GM12891 (cell line): ENCODE measurements at places on chromosomes 11 and 22.

DNA sequence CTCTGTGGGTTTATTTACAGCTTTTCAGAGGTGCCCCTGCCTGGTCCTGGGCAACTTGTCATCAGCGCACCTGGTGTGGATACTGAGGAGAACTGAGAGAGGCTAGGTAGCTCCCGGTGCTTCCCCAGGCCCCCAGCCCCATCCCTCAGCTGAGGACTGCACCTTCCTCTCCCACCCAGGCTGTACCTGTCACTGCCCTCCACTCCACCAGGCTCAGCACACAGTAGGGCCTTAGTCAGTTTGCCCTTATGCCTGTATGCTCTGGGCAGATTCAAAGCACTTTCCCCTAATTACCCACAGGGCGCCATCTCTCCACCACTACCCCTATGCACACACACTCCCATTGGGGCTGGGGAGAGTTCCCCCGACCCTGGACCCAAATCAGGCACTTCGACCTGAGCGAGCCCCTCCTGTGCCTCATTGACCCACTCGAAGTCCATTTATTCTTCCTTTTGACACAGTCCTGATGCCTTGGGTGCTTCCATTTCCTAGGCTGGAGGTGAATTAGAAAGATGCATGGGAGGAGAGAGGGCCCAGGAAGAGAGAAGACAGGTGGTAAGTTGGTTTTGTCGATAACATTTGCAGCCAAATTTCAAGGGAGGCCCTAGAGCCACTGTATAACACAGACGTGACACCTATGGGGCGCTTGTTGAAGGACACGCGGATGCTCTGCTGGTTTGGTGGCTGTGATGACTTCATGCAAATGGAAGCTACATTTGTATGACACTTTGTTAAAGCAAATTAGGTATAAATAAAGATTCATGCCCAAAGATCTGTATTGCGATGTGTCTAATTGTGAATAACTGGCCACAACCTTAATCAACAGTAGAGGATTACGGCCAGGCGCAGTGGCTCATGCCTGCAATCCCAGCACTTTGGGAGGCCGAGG is 13.8 kb upstream of the PICK1 start:
- no peak for DNase-seq

DNA sequence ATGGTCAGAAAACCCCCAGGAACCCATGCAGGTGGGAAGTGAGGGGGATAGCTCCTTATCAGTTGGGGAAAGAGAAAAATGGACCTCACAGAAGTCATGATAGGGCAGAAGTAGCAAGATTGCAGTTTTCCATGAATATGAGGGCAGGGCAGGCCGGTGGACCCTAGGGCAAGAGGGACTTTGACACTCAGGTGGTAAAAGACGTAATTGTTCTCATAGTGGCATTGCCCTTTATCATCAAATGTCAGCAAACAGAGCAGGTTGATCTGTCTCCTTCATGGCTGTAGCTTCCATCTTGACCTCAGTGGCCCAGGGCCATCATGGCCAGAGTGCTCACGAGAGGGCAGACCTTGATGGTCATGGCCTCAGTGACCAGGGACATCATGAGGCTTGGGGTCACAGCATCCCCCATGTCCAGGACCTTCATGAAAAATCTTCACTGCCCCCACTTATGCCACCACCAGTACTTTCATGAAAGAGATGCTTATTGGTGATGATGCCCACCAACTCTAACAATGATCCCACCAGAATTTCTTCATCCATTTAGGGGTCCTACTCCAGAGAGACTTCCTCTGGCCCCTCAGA is 127.1 kb downstream of the SNX19 start:
- no peak for DNase-seq

DNA sequence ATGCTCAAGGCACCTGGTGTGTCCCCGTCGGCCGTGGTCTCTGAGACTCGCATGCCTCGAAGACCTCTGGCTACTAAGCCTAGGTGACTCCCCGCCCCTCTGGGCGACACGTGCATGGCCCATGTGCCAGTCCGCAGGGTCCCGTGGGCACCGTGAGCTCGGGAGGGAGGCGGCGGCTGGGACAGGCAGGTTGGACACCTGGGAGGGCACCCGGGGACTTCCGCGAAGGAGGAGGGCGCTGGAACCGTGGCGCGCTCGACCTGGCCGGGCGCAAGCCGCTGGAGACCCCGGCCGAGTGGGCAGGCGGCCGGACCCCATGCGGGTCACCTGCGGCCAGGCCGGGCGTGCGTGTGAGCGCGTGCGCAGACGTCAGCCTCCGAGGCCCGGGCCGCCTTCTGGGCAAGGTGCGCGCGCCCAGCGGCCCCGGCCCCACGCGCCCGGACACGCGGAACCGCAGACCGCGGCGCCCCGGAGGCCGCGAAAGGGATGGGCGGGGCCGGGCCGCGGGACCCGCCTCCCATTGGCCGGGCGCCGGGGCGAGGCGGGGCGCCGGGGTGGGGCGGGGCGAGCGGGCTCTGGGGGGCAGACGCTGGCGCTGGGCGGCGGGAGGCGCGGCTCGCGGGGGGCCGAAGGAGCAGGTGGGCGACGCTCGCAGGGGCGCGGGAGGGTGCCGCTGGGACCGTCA is 579 bp upstream of the RASD2 start:
- peak; percentile 87 for DNase-seq

- peak; percentile 17 for DNase-seq
Measured at GRCh38 chr11:71962428-71963038, 33.7 kb downstream of the RNF121 start.

DNA sequence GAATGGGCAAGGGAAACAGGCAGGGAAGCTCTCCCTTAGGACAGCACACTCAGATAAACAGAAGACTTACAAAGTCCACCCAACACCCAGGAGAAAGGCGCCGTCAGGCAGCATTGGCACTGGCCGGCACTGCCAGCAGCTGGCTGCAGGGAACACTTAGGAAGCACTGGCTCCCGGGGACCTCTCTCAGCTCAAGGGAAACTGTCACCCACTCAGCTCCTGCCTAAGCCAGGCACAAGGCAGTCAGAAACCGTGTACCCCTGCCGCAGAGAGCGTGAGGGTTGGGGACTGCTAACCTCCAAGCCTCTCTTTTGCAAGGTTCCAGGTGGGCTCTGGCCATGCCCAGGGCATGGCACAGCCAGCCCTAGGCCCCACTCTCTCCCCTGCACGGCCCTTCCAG is 64.7 kb downstream of the DGCR2 start:
- DNase-seq: no peak

GRCh38 chr11:36361901-36362391 is 65.9 kb downstream of the PRR5L start:
- DNase-seq: no peak

GRCh38 chr22:35524966-35525686 is 15.5 kb upstream of the RASD2 start:
- no peak for DNase-seq

- no peak for DNase-seq
Measured at GRCh38 chr22:42630901-42631602, 9.3 kb downstream of the ATP5MGL start.

- no peak for DNase-seq
Measured at GRCh38 chr22:25644122-25644521, 79.6 kb downstream of the GRK3 start.

GRCh38 chr11:4890279-4890678 is 8.6 kb downstream of the OR51T1 start:
- DNase-seq: no peak

DNA sequence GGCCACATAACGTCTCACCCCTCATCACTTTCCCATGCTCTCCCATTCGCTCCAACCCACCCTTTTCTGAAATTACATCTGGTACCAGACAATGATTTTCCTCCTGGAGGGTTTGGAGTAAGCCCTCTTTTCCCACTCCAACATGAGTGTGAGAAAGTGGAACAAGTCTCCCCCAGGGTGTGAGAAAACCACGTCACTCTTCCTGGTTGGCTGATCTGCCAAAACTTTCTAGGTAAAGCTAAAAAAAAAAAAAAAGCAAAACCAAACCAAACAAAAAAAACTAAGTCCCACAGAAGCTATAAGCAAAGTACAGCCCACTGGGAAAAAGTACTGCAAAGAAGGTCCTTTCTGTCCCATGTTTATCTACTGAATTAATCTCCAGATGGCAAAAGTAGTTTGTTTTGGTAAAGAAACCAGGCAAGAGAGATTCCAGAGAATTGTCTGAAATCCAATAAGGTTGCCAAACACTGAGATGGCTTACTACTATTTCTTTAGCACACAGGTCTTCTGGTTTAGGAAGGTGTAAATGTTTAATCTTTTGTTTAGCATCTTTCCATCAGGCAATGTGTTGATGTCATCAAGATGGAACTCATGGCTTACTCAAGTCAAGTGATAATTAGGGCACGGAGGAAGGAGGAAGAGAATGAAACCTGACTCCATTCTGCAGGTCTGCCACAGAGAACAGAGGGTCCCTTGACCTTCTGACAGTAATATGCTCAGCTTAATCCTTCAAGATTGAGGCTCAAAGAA is 395.6 kb downstream of the LARGE1 start:
- no peak for DNase-seq

DNA sequence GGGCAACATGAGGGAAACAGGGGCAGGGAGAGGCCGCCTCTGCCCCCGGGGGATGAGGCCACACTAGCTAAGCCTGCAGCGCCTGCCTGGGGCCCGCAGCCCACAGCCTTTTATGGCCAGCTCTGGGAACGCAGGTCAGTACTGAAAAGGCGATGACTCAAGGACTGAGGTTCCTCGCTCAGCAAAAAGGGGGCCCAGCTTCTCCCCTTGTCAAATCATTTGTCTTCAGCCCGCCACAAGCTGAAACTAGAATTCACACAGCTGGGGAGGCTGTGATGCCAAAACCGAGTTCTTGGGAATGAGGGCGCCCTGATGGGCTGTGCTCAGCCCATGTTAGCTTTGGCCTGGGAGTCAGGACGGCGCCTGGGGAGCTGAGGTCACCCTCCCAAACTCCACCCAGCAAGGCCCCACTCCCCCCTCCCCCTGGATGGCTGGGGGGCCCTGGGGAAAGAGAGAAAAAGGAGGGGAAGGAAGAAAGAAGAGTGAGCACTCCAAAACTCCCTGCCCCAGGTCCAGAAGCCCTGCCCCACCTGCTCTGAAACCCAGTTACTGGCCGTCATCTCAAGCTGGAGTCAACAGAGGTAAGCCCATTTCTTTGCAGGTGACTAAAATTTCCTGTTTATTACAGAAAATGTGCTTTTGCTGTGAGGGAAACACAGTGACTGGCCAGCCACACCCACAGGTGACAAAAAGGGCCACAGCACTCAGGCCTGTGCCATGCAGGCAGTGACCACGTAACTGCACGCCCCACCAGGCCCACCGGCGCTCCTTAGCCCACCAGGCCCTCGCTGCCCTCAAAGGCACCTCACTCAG is 13.7 kb downstream of the EHD1 start:
- DNase-seq: no peak

GRCh38 chr11:27696115-27696514 is 4.1 kb downstream of the BDNF start:
- no peak for DNase-seq

GRCh38 chr11:35089666-35090065 is 49.3 kb upstream of the CD44 start:
- no peak for DNase-seq

DNA sequence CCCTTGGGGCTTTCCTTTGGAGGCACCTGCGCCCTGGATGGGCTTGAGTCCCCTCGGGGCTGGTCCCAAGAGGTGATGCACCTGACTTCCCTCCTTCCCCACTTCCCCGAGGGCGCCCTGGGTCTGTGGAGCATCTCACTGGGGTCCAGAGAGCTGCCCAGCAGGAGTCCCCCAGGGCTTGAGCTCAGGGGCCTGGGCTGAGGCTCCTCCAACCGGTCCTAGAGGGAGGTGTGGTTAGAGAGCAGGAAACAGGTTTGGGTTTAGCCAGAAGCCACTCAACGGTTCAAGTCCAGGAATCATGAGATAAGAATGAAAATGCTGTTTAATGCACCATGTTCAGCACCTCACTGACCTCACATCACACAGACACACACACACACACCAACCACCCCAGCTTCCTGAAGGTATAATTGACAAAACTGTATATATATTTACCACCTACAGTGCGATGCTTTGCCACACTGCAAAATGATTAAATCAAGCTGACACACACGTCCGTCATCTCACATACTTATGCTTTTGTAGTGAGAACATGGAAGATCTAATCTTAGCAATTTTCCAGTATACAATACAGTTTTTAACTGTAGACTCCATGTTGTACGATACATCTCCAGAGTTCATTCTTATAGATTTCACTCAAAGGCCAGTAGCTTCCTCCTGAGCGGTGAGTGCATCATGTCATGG is 628 bp upstream of the IGLL1 start:
- DNase-seq: no peak

DNA sequence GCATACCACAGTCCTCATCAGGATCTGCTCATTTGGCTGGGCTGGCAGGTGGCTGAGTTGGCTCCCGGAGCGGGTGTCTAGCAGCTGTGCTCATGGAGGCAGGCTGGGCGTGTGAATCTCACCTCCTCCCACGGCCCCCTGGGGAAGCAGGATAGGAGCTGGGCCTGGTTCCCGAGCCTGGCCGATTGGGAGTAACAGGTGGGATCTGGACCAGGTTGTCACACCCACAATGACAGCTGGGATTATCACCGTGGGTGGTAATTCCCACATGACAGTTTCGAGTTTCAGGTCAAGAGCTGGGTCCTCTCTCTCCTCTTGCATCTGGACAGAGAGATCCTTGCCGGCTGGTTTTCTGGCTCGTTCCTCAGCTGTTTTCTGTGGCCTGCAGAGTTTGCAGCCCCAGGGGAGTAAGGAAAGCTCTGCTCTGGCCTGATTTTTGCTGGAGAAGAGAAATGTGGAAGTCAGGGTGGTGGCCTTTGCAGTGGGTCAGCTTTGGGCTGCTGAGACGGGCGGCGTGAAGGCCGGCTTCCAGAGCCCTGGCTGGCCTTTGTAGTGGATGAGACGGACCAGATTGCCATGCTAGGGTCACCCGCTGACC is 57.0 kb downstream of the BCR start:
- no peak for DNase-seq

GRCh38 chr11:28833670-28834069 is 725.5 kb downstream of the METTL15 start:
- DNase-seq: no peak

- no peak for DNase-seq
Measured at GRCh38 chr11:62715150-62716130, 8.0 kb downstream of the GNG3 start.

DNA sequence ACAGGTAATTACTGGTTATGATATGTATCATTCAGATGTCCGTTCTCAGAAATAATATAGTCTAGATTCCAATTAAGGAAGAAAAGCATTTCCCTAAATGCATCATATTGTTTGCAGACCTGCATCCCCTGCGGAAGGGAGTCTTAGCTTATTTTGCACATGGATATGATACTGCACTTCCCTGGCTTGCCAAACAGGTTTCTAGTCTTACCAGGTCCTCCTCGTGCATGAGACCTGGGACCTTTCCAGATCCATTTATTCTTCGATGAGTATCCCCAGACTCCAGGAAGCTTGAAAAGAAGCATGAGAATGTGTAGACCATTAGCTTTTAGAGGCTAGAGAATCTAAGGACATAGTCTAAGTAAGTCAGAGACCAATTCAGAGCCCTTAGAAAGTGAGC is 30.6 kb downstream of the CYB5R2 start:
- DNase-seq: no peak

DNA sequence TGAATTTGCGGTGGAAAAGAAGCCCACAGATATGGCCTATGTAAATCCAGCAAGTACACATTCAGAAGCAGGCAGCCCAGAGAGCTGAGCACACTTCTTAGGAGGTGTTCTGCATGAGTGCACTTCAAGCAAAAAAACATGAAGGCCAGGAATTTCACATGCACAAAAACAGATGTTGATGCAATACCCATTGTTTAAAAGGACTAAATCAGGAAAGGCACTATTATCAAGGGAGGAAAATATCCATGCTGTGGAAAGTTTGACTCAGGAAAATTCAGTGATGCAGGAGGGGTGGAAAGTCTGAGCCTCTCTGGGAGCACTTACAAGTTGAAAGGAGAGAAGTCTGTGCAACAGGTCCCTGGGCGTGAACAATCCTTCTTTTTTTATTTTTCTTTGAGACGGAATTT is 15.8 kb upstream of the CARS1 start:
- DNase-seq: no peak

- DNase-seq: no peak
Measured at GRCh38 chr11:94583866-94584500, 16.8 kb downstream of the PIWIL4 start.
